ENCODE measurements at places on chromosomes 12 and 14. TPM values are rescaled to one million over a fixed set of nuclear protein-coding genes. Genes with fewer than 3 reads are reported as not detected.
A peak's percentile ranks its signal among the peaks of the same experiment; 100 is the strongest.

LMNTD1 gene
- not detected for total RNA-seq

GRCh38 chr14:53947452-53948204, 9.0 kb downstream of the BMP4 start:
- DNase-seq = no peak
- no peak overlapping the region for H3K4me3 ChIP-seq

GRCh38 chr12:55965240-55965639, 602 bp downstream of the PMEL start:
- H3K4me1 ChIP-seq = peaks cover 9% of the 10 kb centered on the region
- no peaks in the 10 kb centered on the region for H3K36me3 ChIP-seq
- no peak overlapping the region for H3K4me3 ChIP-seq
- H3K27ac ChIP-seq = no peak overlapping the region
- H3K27me3 ChIP-seq = no peaks in the 10 kb centered on the region

DNA sequence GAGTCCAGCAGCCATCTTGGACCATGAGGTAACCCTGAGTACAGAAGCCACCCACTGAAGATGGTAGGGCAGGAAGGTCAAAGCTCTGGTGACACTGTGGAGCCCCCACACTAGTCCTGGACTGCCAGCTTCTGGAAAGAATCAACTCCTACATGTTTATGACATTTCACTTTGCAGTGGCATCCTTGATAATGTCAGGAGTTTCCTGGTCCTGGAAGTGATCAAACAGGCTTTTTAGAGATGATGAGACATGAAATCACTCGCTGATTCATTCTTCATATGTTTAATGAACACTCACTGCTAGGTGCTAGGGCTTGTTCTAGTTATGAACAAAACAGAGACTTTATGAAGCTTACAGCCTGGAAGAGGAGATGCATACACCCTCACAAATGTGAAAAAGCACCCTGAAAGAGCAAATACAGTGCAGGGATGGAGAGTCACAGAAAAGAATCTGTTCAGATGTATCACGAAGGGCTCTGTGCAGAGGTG, 15.8 kb upstream of the HNF1A start:
- H3K4me1 ChIP-seq = peaks cover 22% of the 10 kb centered on the region
- no peaks in the 10 kb centered on the region for H3K27me3 ChIP-seq
- no peak for DNase-seq
- H3K4me3 ChIP-seq = no peak overlapping the region
- no peaks in the 10 kb centered on the region for H3K36me3 ChIP-seq
- H3K27ac ChIP-seq = peak overlapping the region; percentile 89

GRCh38 chr12:113788020-113788856, 177.9 kb downstream of the RBM19 start:
- no peak overlapping the region for H3K27ac ChIP-seq
- H3K4me1 ChIP-seq = no peaks in the 10 kb centered on the region
- no peak for DNase-seq
- no peaks in the 10 kb centered on the region for H3K36me3 ChIP-seq
- no peaks in the 10 kb centered on the region for H3K27me3 ChIP-seq

DNA sequence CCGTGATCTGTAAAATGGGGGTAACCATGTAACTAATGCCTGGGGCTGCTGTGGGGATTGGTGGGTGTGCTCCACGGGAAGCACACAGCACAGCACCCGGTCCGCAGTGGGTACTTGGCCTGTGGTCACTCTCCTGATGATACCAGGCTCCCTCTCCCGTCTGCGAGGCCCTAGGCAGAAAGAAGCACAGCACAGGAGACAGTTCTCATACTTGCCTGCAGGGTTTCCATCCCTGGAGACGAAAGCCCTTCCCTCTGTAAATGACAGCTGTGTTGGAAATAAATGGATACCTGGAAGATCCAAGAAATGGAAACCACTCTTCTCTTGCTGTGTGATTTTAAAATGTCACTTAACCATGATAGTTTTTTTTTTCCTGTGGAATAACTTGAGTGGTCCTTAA, 7.9 kb upstream of the PRMT8 start:
- no peaks in the 10 kb centered on the region for H3K36me3 ChIP-seq
- H3K27me3 ChIP-seq = peaks cover 76% of the 10 kb centered on the region
- H3K4me3 ChIP-seq = no peak overlapping the region
- no peaks in the 10 kb centered on the region for H3K4me1 ChIP-seq

GRCh38 chr14:93736378-93737014, 51.8 kb downstream of the PRIMA1 start:
- H3K36me3 ChIP-seq = no peaks in the 10 kb centered on the region
- H3K27ac ChIP-seq = no peak overlapping the region
- H3K4me3 ChIP-seq = no peak overlapping the region
- no peaks in the 10 kb centered on the region for H3K27me3 ChIP-seq
- DNase-seq = no peak
